Activated T-helper 1 cell treated with anti-CD3 and anti-CD28 coated beads, Interleukin-12 subunit alpha, Interleukin-12 subunit beta, Interleukin-2, Interleukin-4 antibody, amounts not matched to agents 30 ng/mL and 10 ng/mL and 1 ng/mL, durations not matched to agents 14 hours and 24 hours and 36 hours (primary cell): ENCODE measurements at places on chromosomes 7 and 10. TPM values are rescaled to one million over a fixed set of nuclear protein-coding genes. Genes with fewer than 3 reads are reported as not detected.
A peak's percentile ranks its signal among the peaks of the same experiment; 100 is the strongest.

- DNase-seq = no peak
Measured at GRCh38 chr7:31819031-31819430, 132.0 kb downstream of the PPP1R17 start.

Gene NPY4R2
- total RNA-seq = not detected in 2 replicates

GRCh38 chr7:44540592-44541027 lies 520 bp downstream of the NPC1L1 start:
- no peak for DNase-seq

GRCh38 chr7:26616235-26616634 lies 248.2 kb downstream of the SKAP2 start:
- no peak for DNase-seq

GRCh38 chr10:12221323-12222298 lies 25.6 kb downstream of the CDC123 start:
- DNase-seq = no peak

DNA sequence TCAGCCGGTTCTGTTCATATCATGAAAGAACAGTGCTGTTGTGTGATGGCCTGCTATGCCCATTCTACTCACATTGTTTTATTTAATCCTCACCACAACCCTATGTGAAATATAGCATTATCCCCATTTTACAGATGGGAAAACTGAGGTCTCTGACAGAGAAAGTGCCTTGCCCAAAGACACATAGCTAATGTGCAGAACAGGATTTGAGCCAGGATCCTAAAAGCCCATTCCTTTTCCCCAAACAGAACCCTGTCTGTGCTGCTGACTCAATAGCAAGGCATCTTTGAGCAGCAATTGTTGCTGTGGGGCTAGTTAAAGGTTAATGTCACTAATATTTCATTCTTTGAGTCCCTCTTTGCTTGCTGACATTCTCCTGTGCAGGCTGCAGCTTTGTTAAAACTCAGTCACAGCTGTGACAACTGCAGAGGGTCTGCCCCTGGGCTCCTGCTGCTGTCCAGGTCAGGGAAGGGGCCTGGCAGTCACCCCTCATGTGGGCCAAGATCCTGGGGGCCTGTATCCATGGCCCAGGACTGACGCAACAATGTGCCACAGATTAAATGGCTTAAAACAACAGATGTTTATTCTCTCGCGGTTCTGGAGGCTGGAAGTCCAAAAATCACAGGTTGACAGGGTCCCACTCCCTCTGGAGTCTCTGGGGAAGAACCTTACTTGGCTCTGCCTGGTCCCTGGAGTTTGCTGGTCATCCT lies 40.4 kb downstream of the AFAP1L2 start:
- no peak for DNase-seq

- DNase-seq = peak; percentile 25
Measured at GRCh38 chr10:103564776-103565520, 71.4 kb downstream of the NEURL1 start.

- peak; percentile 11 for DNase-seq
Measured at GRCh38 chr10:88116971-88117626, 253.7 kb downstream of the PTEN start.
